ENCODE measurements at places on chromosomes 1 and 21.

GRCh38 chr1:96464066-96464465 lies 257.5 kb upstream of the PTBP2 start:
- DNase-seq, result no peak

DNA sequence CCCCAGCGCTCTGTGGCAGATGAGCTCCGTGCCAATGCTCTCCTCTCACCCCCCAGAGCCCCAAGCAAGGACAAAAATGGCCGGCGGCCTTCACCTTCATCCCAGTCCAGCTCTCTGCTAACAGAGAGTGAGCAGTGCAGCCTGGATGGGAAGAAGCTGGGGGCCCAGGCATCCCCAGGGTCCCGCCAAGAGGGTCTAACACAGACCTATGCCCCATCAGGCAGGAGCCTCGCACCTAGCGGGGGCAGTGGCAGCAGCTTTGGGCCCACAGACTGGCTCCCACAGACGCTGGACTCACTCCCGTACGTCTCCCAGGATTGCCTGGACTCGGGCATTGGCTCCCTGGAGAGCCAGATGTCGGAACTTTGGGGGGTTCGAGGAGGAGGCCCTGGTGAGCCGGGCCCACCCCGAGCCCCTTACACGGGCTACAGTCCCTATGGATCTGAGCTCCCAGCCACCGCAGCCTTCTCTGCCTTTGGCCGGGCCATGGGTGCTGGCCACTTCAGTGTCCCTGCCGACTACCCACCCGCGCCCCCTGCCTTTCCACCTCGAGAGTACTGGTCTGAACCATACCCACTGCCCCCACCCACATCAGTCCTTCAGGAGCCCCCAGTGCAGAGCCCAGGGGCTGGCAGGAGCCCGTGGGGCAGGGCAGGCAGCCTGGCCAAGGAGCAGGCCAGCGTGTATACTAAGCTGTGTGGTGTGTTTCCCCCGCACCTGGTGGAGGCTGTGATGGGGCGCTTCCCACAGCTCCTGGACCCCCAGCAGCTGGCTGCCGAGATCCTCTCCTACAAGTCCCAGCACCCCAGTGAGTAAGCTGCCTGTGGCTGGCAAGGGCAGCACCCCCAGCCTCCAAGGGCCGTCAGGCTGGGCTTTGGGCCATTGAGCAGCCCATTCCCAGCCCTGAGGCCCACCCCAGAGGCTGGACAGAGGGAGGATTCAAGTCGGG lies 8.7 kb downstream of the ZC3H12A start:
- no peak for DNase-seq

- DNase-seq, result no peak
Observed at GRCh38 chr1:59714219-59714618, 100.5 kb upstream of the HOOK1 start.

DNA sequence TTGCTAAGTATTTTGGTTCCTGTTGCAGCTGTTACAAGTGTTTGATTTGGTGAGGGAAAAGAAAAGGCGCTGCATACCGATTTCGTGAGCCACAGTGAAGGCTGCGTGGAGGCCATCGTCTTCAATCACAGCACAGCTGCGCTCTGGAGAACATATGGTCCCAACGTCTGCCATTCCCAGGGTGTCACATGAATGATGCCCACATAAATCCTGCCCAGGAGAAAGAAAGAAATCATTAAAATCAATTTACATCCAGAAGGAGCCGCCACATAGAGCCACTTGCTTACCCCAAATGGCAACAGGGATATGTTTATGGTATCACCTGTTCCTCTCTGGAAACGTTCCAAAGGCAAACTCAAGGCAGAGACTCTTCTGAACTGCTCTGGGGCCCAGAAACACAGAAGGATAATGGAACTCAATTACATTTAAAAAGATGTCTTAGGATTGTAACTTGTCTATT lies 12.2 kb downstream of the ADAMTS5 start:
- no peak for DNase-seq

DNA sequence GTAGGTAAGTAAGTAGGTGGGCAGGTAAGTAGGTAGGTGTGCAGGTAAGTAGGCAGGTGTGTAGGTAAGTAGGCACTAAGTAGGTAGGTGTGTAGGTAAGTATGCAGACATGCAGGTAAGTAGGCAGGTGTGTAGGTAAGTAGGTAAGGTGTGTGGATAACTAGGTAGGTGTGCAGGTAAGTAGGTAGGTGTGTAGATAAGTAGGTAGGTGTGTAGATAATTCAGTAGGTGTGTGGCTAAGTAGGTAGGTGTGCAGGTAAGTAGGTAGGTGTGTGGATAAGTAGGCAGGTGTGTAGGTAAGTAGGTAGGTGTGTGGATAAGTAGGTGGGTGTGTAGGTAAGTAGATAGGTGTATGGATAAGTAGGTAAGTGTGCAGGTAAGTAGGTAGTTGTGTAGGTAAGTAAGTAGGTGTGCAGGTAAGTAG lies 53.9 kb upstream of the COG2 start:
- DNase-seq, result no peak

DNA sequence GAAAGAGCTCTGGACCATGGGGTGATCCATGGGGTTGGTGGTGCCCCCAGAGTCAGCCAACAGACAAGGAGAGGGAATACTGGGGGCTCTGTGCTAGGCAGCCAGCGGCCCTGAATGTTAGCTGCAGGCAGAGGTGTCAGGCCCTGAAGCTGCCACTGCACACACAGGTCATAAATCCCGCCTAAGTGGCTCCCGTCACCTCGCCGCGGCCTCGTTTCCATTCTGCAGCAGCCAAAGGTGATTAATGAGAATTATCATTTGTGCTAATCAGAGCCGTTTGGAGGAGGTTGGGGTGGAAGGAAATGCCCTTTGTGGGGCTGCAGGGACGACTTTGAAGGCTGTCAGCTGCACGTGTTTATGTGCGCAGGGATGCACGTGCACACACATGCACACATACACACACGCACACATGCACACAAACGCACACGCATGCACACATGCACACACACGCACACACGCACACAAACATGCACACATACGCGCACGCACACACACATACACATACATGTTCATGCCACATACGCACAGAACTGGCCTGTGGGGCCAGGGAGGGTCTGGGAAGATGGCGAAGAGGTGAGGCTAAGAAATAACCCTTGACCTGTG lies 88.8 kb upstream of the ARHGEF16 start:
- DNase-seq, result no peak

DNA sequence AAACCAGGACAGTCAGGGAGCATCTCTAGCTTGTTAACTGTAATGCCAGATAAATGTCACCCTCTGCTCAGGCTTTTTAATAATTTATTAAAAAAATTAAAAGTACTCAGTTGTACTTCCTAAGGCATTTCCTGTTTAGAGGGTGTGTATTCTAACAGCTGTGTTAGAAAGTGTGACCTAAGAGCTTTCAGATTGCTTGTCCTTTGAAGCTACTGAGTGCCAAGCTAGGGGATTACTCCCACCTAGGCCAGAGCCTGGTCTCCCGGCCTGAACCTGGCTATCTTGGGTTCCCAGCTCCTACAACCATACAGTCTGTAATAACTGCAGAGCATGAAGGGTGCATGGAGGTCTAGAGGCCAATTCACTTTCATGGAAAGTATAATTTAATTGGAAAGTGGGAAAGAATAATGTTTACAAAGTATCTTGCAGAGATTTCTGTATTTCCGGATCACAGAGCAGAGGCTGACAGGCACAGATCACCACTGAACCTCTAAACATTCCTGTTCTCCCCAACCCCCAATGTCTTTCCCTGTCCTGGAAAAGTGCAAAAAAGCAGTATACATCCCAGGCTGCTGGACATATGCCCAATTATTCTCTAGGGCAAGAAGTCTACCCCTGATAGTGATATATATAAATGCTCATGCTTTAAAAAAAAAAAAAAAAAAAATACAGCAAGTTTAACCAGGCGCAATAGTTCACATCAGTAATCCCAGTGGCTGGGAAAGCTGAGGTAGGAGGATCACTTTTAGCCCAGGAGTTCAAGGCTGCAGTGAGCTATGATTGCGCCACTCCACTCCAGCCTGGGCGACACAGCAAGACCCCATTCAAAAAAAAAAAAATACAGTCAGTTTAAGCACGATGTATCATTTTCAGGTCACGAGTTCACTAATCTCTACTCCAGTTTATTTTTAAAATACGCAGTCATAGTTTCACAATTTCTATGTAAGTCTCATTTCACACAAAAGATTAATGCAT lies 36.7 kb upstream of the RAP1A start:
- no peak for DNase-seq

DNA sequence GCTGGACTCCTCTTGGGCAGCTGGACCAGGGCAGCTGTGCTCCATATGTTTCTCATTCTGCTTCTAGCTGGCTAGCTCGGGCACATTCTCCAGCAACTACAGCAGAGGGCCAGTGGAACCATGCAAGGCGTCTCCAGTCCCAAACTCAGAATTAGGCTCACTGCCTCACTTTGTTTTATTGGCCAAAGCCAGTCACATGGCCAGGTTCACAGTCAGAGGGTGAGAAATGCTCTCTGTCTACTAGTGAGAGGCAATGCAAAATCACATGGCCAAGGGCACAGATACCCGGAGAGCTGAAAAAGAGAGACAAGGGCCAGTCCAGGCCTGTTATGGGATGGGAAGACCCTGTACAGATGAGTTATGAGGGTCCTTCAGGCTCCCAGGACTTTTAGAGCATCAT lies 78.8 kb upstream of the KLHDC7A start:
- DNase-seq, result no peak

DNA sequence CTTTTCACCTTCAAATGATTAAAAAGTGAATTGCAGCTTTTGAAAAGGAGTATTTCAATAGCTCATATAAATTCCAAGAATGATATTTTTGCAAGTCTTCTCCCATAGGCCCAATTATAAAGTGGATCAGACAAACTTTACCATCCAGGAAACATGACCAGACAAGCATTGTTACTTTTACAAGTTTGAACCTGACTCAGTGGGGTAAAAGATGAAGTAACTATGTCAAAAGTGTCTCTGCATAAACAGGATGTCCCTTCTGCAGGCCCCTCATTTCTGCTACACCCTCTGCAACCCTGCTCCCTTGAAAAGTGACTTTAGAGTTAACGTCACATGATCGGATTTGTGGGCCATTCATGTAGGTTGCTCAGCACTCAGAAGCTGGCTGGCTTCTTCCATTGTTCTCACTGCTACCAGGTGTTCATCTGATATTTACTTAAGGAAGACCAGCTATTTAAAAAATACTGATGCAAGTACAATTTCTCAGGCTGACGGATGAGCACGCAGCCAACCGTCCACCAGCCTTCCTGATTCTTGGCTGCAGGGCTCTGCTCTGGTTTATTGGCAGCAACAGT lies 32.3 kb downstream of the URB1 start:
- DNase-seq, result no peak

GRCh38 chr1:234643111-234643849 lies 33.3 kb upstream of the IRF2BP2 start:
- DNase-seq, result no peak

GRCh38 chr1:151680826-151681225 lies 35.8 kb downstream of the CELF3 start:
- peak; percentile 85 for DNase-seq

DNA sequence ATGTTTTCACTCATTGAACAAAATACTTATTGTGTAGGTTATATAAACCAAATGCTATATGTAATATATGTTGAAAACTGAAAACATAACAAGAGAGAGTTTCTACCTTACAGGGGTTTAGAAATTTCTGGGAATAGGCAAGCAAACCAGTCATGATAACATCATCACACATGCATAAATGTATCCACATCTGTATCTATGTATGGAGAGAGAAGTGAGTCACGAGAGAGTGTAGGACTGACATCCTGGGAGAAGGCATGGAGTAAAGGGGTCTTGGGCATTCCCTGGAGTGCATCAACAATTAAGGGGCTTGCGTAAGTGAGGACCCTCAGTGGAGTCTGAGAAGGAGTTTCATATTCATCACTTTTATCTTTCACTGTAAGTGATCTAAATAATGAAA lies 65.5 kb downstream of the PCNX2 start:
- no peak for DNase-seq

DNA sequence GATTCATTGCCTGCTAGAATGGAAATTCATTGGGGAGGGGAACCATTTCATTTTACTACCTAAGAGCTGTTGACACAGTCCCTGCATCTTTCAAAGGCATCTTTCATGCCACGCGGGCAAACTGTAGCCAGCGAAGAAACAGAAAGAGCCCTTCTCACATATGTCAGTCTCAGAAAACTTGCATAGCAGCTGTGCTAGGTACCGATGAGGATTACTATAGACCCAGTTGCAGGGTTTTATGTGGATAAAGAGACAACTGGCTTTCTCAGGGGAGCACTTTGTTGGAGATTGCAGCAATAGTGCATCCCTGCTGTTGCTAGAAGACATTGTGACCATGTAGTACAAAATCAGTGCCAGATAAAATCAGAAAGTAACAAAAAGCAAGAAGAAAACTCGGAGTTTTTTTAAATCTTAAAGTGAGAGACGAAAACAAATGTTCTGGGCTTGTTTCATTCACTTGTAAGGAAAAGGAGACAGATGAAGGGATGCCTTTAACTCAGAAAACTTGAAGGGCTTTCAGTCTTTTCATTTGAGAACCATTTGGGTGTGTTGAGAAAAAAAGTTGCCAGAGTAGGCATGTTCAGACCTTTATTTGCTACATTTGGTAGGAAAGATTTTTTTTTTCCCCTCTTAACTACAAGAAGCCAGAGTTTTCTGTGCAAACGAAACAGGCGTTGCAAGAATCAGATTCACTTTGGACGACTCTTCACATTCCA lies 804.1 kb downstream of the USP25 start:
- no peak for DNase-seq

DNA sequence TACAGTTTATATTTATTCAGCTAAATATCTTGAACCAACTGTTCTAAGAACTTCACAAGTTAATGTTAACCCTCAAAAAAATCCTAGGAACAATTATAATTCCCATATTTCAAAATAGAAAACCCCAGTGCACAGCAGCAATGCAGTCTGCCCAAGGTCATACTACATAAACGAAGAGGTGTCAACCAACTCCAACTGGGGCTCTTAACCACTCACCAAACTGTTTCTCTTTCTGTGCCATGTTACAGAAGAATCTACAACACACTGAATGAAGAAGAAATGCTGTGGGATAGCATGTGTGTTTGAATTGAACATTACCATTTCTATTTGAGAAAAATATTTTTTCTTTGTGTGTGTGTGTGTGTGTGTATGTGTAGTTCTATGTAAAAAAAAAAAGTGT lies 35.7 kb downstream of the EIF4G3 start:
- no peak for DNase-seq

DNA sequence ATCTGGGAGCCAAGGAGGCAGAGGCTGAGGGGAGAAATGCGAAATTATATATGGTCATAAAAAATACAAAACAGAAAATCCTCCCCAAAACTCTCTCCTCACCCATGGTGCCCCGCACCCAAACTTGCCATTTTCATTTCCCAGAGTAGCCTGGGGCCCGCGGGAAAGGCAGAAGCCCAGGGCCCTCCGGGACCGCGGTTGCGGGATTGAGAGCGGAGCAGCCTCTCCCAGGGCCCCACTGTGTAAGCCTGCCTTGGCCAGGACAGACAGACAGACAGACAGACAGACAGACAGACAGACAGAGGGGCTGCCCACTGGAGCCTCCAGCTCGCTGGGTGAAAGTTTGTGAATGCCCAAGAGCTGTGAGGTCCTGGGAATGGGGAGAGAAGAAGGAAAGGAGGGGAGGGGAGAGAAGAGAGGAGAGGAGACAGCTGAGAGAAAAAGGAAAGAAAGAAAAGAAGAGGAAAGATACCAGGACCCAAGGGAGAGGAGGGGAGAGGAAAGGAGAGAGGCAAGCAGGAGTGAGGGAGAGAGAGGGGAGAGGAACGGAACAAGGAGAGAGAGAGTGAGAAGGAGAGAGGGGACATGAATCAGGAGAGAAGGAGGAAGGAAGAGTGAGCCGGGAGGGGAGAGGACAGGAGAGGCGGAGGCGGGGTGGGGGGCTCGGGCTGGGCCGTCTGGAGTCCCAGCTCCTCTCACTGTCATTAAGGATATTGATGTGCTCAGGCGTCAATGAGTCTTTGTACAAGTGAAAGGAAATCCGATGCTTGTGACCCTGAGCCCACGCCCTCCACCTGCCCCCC lies 69.3 kb upstream of the CASZ1 start:
- no peak for DNase-seq

- DNase-seq, result no peak
Observed at GRCh38 chr1:97307151-97307550, 585.6 kb downstream of the PTBP2 start.

All from H54 (cell line).